GM23248 (cell line): ENCODE measurements at places on chromosomes 2 and 18.
A peak's percentile ranks its signal among the peaks of the same experiment; 100 is the strongest.

GRCh38 chr2:219736209-219736608 is 108.8 kb downstream of the SLC4A3 start:
- DNase-seq: peak; percentile 86

DNA sequence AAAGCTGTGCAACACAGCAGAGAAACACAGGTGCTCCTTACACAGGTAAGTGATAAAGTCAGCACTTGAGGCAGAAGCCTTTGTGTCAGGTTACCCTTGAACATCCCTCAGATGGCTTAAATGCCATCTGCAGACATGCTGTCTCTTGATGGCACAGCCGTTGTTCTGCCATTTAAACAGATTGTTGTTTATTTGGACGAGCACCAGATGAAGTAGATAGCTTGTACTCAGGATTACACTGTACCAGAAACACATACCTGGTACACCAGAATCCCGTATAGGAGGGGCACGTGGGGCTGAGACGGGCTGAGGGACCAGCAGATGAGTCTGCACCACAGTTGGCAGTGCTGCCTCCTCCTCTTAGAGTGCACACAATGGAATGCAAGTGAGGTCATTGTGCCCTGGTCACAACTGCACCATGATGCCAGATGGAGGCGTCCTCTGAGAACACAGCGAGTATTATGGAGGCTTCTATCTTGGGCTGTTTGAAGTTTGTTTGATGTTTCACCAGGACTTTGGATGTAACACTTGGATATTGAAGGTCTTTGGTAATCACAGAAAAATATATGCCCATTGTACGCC is 143.0 kb downstream of the TANC1 start:
- peak; percentile 60 for DNase-seq

GRCh38 chr2:205695460-205695991 is 13.2 kb downstream of the NRP2 start:
- peak; percentile 78 for DNase-seq

GRCh38 chr2:117704818-117705217 is 109.7 kb upstream of the DDX18 start:
- no peak for DNase-seq

GRCh38 chr2:156901373-156902031 is 356.0 kb upstream of the GALNT5 start:
- DNase-seq: peak; percentile 61

GRCh38 chr2:143891879-143892308 is 628.0 kb downstream of the ZEB2 start:
- DNase-seq: no peak

DNA sequence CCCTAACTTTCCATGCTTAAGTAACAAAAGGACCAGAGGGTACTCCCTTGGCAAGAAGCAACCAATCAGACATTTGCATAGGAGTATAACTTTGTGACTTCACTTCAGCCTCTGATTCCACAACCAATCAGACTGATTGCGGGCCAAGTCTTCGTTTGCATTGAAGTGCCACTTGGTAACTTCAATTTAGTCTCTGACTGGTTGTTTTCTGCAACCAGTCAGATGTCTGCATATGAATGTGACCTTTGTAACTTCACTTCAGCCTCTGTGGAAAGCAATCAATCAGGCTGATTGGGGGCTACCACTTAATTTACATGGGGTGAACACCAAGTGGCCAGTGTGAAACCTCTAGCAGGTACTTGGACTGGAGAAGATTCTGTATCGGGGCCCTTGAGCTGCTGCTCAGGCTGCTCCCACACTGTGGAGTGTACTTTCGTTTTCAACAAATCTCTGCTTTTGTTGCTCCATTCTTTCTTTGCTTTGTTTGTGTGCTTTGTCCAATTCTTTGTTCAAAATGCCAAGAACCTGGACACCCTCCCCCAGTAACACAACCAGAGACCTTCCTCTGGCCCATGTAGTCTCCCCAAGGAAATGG is 241.5 kb downstream of the ACKR3 start:
- DNase-seq: no peak

DNA sequence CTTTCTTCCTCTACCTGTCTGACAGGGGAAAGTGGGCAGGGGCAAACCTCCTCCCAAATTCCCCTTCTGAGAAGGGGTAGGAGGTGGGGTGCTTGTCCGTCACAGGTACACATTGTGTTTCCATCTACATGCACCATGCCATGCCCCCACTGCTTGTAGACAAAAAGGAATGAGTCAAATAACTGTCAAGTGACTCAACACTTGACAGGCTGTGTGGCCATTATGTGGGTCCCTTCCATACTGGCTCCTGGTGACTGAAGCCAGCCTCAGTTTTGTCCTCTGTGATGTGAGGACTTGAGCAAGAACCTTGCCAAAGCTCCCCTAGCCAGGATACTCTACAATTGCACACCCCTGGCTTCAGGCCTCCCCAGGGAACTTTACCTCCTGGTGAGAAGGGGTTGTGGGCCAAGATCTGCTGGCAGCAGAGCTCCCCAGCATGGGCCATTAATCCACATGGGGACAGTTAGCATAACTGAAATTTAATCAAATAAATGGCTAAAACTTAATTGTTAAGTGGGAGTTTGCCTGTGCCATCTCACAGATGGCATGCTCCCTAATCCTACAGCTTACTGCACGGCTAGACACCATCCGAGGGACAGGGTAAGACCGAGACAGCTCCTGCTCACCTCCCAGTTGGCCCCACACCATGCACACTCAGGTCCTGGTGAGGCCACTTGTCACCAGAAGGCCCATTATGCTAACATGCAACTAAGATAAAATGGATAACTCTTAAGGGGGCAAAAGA is 140.2 kb downstream of the BCL11A start:
- no peak for DNase-seq

GRCh38 chr2:136932700-136933099 is 167.4 kb downstream of the THSD7B start:
- DNase-seq: peak; percentile 41

DNA sequence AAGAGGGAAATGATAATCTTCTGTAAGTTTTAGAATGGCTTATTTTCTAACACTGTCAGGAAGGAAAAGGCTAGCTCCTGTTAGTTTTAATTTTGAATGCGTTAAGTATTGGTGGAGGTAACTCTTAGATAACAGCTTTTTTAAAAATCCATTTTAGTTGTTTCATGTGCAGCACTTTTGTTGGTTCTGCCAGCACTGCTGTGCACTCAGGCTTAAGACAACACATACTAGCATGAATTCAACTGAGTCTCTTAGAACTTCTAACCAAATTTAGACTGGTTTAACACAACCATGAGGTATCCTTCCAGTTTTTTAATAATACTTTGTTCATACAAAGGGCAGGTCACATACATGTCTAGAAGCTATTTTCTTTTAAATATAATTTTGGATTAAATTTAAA is 42.4 kb downstream of the ACVR1 start:
- DNase-seq: no peak

- no peak for DNase-seq
Observed at GRCh38 chr2:219525533-219526232, 11.4 kb downstream of the ASIC4 start.

GRCh38 chr2:132754392-132754791 is 84.4 kb upstream of the LYPD1 start:
- no peak for DNase-seq

GRCh38 chr2:196404276-196404675 is 232.9 kb upstream of the STK17B start:
- DNase-seq: peak; percentile 60

DNA sequence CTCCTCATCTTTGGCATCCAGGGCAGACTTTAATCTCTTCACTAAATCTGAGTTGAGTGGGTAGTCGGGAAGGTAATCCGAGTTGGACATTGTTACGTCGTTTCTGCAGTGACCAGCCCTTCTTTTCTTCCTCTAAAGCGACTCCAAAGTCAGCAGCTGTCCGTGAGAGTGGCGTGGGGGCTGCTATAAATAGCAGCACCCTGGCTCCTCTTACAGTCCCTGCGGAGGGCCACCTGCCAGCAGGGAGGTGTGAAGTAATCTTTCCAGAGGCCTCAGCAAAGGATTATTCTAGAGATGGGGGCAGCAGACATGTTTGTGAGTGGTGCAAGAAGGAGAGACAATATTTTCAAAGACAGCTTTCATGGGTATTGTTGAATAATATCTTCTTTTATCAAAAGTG is at the start of gene ASB18:
TSS of gene ASB18 (minus strand) at position 151 of the 400 bp plus-strand sequence. CDS start at position 90, 61 bp downstream.
- DNase-seq: no peak

GRCh38 chr2:126857502-126857901 is 41.2 kb upstream of the TEX51 start:
- no peak for DNase-seq

DNA sequence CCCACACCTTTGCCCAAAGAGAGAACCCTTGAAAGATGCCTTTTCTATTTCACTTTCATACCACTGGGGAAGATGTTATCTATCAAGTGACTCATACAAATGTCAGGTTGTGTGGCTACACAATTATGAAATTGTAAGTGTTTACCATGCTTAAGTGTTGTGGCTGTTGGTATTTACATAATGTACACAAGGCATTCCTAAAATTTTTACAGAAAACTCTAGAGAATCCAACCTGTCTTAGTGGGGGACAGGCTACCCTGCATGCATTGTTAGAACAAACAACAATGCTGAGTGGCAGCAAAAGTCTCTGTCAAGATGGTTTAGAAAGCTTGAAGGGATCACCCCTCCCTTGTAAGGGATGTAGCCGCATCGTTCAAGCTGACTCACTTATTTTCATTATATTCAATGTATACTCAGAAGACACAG is 5.5 kb upstream of the MGAT4A start:
- DNase-seq: no peak

GRCh38 chr2:205288686-205289085 is 393.6 kb upstream of the NRP2 start:
- no peak for DNase-seq

GRCh38 chr2:15178946-15179345 is 382.2 kb downstream of the NBAS start:
- no peak for DNase-seq

- DNase-seq: peak; percentile 62
Observed at GRCh38 chr2:177724398-177725287, 332.1 kb downstream of the AGPS start.

- peak; percentile 56 for DNase-seq
Observed at GRCh38 chr2:85160966-85161960, 28.1 kb downstream of the TCF7L1 start.

- no peak for DNase-seq
Observed at GRCh38 chr2:86281066-86281700, 56.2 kb downstream of the REEP1 start.

- no peak for DNase-seq
Observed at GRCh38 chr2:208698114-208698513, 291.5 kb downstream of the PTH2R start.

GRCh38 chr2:72574886-72575285 is 250.9 kb downstream of the EXOC6B start:
- DNase-seq: no peak

GRCh38 chr2:52222128-52222527 is 1190.2 kb upstream of the NRXN1 start:
- DNase-seq: peak; percentile 5

- DNase-seq: no peak
Observed at GRCh38 chr2:35794796-35795450, 560.7 kb upstream of the CRIM1 start.

GRCh38 chr2:207248702-207249377 is 83.1 kb upstream of the KLF7 start:
- peak; percentile 34 for DNase-seq

- no peak for DNase-seq
Observed at GRCh38 chr2:197857476-197858107, 53.2 kb downstream of the PLCL1 start.

DNA sequence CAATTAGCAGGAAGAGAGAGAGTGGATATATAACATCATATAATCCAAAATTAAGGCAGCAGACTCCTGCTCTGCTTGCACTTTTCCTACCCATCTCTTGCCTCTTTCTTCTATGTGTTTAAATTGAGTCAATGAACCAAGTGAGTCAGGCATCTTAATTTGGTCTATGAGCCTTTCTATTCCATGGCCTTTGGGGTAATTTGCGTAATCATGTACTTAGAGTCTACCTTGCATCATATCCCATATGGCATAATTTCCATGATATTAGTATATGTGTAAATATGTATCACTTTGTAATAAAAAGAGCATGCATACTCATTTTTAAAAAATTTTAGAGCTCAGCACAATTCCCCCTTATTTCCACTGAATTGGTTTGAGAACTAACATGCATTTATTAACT is 555.2 kb downstream of the STK39 start:
- no peak for DNase-seq

DNA sequence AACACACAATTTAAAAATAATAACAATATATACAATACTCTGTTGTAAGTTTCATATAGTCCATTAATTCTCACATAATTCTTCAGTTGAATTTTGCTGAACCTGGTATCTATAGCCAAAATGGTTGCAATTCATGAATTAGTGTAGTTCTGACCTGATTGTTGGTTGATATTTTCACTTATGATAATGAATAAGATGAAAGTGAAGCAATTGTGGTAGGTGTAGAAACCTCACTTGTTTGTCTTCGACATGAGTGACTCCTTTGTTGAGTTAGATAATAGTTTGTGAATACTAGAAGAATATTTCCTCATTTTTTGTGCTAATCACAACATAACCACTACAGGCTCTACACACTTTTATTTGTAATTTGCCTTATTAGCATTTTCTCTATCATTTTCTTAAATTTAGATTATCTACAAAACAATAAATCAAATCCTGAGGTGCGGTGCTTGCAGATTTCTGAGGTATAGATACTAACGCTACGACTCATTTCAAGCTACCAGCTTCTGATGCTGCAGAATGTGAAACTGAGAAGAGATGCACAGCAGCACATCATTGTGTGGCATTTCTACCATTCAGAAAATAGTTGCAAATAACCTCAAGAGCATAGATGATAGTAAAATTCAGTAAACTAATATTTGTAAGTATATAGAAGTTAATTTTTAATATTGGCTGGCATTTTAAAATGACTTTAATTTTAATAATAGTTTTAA is 117.9 kb downstream of the KCNH7 start:
- DNase-seq: no peak

- peak; percentile 17 for DNase-seq
Observed at GRCh38 chr18:26327062-26327461, 100.8 kb downstream of the TAF4B start.

GRCh38 chr2:114350186-114350725 is 92.2 kb upstream of the DPP10 start:
- DNase-seq: no peak

DNA sequence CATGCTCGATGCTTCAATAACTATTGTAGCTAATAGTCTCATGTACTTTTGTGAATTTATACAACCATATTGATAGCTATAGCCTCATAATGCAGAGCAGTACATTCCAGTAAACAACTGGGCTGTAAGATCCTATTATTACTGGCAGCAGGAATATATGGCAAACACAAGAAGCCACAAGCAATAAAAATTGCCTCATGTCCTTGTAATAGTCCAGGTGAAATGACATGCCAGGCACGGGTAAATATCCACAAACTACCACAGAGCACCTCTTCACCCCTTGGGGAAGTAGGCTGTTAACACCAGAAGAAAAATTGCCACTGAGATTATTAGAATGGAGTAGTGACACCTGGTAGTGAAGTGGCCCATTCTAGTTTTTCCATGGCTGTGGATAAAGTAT is 158.3 kb downstream of the MTX2 start:
- no peak for DNase-seq

- peak; percentile 6 for DNase-seq
Observed at GRCh38 chr2:130252880-130253645, 54.8 kb upstream of the TUBA3E start.

GRCh38 chr2:199570934-199571333 is 113.2 kb upstream of the SATB2 start:
- no peak for DNase-seq
